Caki2 (cell line): ENCODE measurements at places on chromosomes 2 and 18. TPM values are rescaled to one million over a fixed set of nuclear protein-coding genes. Genes with fewer than 3 reads are reported as not detected.

The RAPH1 gene
- 1.9 and 14.3 TPM in 2 replicates for total RNA-seq

The CTNNA2 gene
- total RNA-seq, result 0.09 TPM in 1 of 2 replicates, not detected in the other

The NETO1 gene
- total RNA-seq, result 7.6 and 8.1 TPM in 2 replicates

The DLX1 gene
- total RNA-seq, result 3.2 and 9.6 TPM in 2 replicates

The ITGB6 gene
- 17.4 and 41.1 TPM in 2 replicates for total RNA-seq

The ALPG gene
- total RNA-seq, result not detected in 2 replicates

The UBE2E3 gene
- total RNA-seq, result 205 and 216 TPM in 2 replicates
